Stimulated activated CD4-positive, alpha-beta T cell treated with anti-CD3 and anti-CD28 coated beads, Interleukin-4, amount 100 ng/mL, for 24 hours (primary cell): ENCODE measurements at places on chromosomes 6 and 20.
A peak's percentile ranks its signal among the peaks of the same experiment; 100 is the strongest.

GRCh38 chr6:13420269-13420668, 67.1 kb downstream of the GFOD1 start:
- no peak for DNase-seq

DNA sequence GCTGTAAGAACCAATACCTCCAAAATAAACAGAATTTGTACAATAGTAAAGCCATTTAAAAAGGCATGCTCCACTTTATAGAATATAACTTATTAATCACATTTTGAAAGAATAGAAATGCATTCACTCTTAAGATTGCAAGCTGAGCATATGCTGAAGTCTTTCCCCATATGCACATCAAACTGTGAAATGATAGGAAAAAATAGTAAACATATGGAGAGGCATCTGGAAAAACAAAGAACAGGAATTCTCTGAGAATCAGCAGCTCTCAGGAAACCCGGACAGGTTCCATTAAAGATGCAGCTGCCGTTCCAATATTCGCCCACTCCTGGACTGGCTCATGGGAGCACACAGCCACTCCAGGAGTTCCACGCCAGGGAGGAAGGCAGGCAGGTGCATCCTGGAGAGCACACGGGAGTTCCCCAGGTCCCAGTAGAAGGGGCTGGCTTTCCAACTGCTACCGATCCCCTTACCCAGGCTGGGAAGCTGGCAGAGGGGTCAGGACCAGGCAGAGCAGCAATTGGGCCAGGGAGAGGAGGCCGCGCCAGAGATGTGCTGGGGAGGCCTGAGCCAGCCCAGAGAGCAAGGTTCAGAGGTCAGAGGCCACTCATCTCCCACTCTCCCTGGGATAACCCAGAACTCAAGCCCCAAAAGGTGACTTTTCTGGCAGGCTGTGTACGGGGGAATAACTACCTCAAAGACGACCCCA, 111.1 kb downstream of the DLL1 start:
- DNase-seq, result no peak

- no peak for DNase-seq
Measured at GRCh38 chr6:93242049-93242448, 177.3 kb downstream of the EPHA7 start.

DNA sequence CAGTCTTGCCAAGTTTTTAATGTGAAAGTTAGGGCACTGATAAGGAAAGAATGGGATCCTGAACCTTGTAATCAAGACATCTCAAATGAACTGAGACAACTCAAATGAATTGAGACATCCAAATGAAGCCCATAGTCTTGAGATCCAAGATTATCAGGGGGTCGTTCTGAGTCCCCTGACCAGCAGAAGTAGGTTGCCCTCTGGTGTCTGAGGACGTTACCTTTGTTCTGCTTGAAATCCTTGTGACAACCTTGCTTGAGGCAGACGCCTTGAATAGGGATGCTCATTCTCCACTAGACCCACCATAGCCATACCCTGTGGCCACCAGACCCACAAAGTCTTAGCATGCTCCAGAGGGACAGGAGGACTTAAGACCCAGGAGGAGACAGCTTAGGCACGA, 37.7 kb downstream of the ZBTB9 start:
- no peak for DNase-seq

- no peak for DNase-seq
Measured at GRCh38 chr6:40432982-40433381, 154.2 kb downstream of the LRFN2 start.

DNA sequence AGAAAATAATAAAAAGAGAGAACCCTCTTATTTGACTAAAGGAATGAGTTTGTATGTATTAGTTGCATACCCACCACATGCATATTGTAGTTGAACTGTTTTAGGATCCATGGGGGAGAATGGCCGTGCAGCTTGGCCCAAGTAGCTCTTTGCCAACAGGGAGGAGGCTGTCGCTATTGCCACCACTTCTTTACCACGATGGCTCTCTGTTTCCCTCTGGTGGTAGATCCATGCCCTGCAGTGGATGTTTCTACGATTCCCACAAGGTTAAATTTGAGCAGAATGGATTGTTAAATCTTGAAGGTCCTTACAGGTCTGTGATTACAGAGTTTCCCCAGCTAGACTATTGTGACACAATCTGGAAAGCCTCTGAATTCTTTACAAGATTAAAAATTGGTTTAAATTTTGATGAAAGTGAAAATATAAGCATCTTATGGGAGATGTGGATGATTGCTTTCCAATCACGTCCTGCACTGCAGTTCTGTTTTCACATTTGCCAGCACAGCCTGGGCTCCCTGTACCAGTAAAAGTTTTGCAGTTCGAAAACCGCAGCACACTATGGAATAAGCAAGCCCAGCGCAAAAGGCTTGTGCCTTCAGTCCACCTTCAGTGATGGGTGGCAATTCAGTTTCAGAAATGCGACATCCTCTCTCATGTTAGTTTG, 34.4 kb upstream of the FNDC1 start:
- DNase-seq, result peak; percentile 81

GRCh38 chr6:106973836-106974335, 643 bp downstream of the CD24 start:
- DNase-seq, result no peak

DNA sequence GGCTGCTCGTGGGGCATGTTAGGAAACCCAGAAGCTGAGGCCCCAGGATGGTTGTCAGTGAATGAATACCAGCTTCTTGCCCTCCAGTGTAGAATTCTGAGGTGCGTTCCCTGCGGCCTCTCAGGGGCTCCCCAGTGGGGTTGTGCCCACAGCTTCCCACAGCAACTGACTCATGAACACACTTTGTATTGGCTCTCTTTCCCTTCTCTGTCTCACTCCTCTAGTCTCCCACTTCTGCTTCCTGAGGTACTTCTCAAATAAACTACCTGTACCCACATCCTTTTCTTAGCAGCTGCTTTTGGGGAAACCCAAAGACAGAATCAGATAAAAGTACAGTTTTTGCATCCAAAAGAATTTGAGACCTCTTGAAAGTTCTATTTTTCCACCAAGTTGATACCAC, 107.7 kb upstream of the JAG1 start:
- DNase-seq, result no peak

- DNase-seq, result no peak
Measured at GRCh38 chr6:23111984-23112383, 542.6 kb downstream of the HDGFL1 start.

GRCh38 chr6:71079677-71080076, 122.8 kb upstream of the B3GAT2 start:
- no peak for DNase-seq

- DNase-seq, result no peak
Measured at GRCh38 chr20:4519534-4519933, 202.2 kb upstream of the PRND start.

GRCh38 chr6:106972500-106972899, 2.0 kb downstream of the CD24 start:
- DNase-seq, result no peak

DNA sequence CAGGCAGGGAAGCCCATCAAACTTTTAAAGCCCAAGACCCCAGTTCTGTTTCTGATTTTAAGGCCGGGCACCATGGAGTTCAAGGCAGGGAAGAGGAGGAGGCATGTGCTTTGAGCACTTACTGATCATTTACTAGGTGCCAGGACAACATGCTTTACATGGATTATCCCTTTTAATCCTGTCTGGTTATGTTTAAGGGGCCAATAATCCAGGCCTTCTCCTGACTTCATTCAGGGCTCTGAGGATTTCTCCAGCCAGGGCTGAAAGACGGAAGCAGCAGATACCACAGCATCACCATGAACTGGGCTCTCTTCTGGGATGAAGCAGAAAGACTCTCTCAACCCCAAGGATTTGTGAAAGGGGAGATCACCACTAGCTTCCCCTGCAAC, 4.1 kb downstream of the CCND3 start:
- no peak for DNase-seq

DNA sequence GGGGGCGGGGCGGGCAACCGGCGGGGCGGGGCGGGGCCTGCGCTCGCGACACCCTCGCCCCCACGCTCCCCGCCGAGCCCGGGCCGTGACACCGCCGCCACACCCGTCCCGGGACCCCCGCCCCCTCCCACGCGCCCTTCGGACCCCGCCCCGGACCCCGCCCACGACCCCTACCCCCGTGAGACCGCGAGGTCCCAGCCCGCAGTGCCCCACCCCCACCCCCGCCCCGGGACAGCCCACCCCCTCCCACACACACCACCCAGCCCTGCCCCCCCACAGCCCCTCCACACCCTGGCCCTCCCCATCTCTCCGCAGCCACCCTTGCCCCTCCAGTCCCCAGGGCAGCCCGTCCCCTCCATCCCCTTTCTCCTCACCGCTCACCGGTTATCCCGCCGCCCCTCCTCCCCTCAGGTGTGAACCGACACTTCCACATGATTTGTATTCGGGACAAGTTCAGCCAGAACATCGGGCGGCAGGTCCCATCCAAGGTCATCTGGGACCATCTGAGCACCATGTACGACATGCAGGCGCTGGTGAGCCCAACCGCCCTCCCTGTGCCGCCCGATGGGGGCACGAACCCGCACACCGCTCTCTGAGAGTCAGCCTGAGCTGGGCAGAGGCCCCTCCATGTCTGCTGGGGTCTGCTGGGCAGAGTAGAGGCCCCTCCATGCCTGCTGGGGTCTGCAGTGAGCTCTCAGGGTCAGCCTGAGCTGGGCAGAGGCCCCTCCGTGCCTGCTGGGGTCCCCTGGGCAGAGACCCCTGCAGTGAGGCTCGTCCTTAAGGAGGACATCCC, 622 bp downstream of the MRGBP start:
- DNase-seq, result no peak

DNA sequence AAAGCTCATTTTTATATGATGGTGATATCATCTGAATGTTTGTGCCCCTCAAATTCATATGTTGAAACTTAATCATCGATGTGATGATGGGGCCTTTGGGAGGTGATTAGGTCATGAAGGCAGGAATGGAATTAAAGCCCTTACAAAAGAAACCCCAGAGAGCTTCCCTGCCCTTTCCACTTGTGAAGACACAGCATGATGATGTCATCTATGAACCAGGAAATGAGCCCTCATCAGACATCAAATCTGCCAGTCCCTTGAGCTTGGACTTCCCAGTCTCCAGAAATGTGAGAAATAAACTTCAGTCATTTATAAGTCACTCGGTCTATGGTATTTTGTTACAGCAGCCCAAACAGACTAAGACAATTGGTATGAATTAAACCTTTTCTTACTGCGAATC, 153.1 kb downstream of the MYB start:
- no peak for DNase-seq

GRCh38 chr6:109328629-109329028, 53.6 kb downstream of the CD164 start:
- no peak for DNase-seq

GRCh38 chr6:133184798-133185372, 56.3 kb upstream of the EYA4 start:
- no peak for DNase-seq

GRCh38 chr6:106102034-106102433, 15.9 kb downstream of the PRDM1 start:
- DNase-seq, result peak; percentile 81

DNA sequence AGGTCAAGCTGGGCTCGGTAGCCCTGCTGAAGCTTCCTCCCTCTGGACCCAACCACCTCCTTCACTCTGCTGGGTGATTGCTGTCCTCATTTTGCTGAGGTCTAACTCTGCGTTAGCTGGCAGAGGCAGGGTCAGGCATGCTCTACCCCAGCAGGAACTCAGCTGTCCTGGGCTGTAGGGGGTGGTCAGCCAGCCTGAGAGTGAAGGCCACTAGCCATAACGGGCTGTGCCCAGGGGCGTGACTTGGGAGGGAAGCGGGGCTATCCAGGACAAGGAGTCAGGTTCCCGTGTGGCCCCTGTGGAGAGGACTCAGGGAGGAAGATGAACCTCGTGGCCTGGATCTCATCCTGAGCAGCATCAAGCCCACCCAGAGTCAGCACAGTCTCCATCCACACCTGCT, 761 bp downstream of the CST5 start:
- DNase-seq, result no peak

DNA sequence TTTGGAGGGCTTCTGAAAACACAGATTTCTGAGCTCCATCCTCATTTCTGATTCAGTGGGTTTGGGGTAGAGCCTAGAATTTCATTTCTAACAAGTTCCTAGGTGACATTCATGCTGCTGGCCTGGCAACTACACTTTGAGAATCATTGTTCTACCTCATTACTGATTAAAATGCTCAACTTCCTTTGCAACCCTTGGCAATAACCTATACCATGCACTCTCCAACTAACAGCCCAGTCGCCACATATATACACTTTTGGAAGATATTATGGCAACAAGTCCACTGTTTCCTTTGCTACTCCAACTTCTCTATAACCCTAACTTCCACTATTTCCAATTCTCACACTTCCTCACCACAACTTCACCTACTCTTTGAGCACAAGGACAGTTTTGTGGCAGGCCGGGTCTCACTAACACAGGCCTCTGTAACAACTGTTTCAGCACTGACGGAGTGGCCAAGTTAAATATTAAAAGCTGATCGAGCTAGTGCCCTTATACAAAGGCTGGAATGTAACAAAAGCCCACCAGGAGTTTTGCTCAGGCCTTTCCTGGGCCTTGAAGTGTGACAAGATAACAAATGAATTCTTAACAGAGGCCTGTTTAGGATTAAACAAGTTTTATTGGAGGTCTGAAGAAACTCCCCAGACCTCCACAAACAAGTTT, 32.1 kb upstream of the RAB23 start:
- no peak for DNase-seq

DNA sequence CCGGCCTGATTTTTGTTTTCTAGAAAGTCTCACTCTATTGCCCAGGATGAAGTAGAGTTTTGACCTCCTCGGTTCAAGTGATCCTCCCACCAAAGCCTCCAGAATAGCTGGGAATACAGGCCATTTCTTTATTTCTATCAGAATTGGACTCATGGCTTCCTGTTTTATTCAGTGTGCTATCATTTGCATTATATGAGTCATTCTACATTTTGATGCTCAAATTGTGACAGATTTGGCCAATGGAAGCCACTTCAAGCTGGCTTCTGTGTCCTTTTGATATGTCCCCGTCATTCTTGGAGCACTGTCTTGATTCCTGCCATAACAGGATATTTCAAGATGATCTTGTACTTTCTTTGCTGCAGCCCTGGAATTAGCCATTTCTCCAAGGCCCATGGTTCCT, 75.1 kb downstream of the CNBD2 start:
- no peak for DNase-seq

DNA sequence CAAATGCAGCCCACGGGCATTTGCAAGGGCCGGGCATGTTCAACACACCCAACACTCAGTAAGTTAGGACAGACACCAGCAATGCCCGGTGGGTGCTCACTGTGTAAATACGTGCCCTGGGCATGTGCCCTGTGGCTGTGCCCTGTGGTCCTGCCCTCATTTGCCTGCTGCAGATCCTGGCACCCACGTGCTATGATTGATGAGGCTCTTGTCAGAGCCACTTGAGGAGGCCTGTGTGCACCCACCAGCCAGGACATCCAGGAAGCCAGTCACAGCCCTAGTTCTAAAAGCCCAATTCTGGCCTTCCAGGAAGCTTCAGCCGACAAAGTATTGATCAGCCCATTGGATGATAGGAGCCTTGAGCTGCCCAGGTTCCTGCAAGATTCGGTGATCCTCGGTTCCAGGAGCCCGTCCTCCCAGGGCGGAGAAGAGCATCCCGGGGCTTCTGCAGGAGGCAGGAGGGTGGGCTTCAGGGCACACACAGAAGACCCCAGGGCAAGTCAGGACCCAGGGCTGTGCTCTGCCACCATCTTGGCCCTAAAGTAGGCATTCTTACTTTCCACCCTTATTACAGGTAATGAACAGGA, 223.9 kb downstream of the PREX1 start:
- no peak for DNase-seq
